Bronchial smooth muscle cell (primary cell): ENCODE measurements at places on chromosomes 6 and 20. TPM values are rescaled to one million over a fixed set of nuclear protein-coding genes. Genes with fewer than 3 reads are reported as not detected.

ATP6V1G2 gene
- total RNA-seq: 8.9 and 10.4 TPM in 2 replicates

NDRG3 gene
- 24.3 and 27.9 TPM in 2 replicates for total RNA-seq

SOX4 gene
- total RNA-seq: 32.0 and 45.3 TPM in 2 replicates

IL17F gene
- not detected in 2 replicates for total RNA-seq

CTSZ gene
- 123 and 189 TPM in 2 replicates for total RNA-seq

PRICKLE4 gene
- total RNA-seq: 0.16 TPM in 1 of 2 replicates, not detected in the other

ITCH gene
- total RNA-seq: 58.3 and 69.5 TPM in 2 replicates

DNMT3B gene
- 1.1 and 1.5 TPM in 2 replicates for total RNA-seq

MAFB gene
- 0.32 and 1.1 TPM in 2 replicates for total RNA-seq

LST1 gene
- total RNA-seq: 0.09 and 0.32 TPM in 2 replicates

RNF144B gene
- total RNA-seq: 0.79 and 1.0 TPM in 2 replicates

HS3ST5 gene
- not detected in 2 replicates for total RNA-seq

TRAPPC3L gene
- 0.09 and 0.16 TPM in 2 replicates for total RNA-seq

LRRC1 gene
- 1.9 and 4.3 TPM in 2 replicates for total RNA-seq

KIF16B gene
- total RNA-seq: 13.8 and 17.0 TPM in 2 replicates

XKR7 gene
- not detected in 2 replicates for total RNA-seq

RSPO3 gene
- 0.77 and 2.7 TPM in 2 replicates for total RNA-seq

SPATA2 gene
- total RNA-seq: 1.1 and 1.4 TPM in 2 replicates

ASIP gene
- total RNA-seq: not detected in 2 replicates

C6orf58 gene
- total RNA-seq: 0.17 TPM in 1 of 2 replicates, not detected in the other

OPRL1 gene
- 2.2 and 3.5 TPM in 2 replicates for total RNA-seq

BMP2 gene
- 0.86 and 2.2 TPM in 2 replicates for total RNA-seq

ZNF391 gene
- total RNA-seq: 0.79 and 1.0 TPM in 2 replicates

FAM217A gene
- total RNA-seq: not detected in 2 replicates

TOX2 gene
- total RNA-seq: 1.6 and 1.7 TPM in 2 replicates

SLC26A8 gene
- under 0.01 TPM in 1 of 2 replicates, not detected in the other for total RNA-seq

SPTLC3 gene
- total RNA-seq: 4.6 and 13.4 TPM in 2 replicates

SIRPB2 gene
- total RNA-seq: not detected in 2 replicates

MEP1A gene
- not detected in 2 replicates for total RNA-seq

SAMHD1 gene
- 29.6 and 29.8 TPM in 2 replicates for total RNA-seq

BACH2 gene
- total RNA-seq: 0.32 and 0.52 TPM in 2 replicates

CCR6 gene
- total RNA-seq: not detected in 2 replicates

C6orf15 gene
- not detected in 2 replicates for total RNA-seq

LY6G6D gene
- 0.47 TPM in 1 of 2 replicates, not detected in the other for total RNA-seq

PGM3 gene
- 84.5 and 91.1 TPM in 2 replicates for total RNA-seq

BPIFB3 gene
- not detected in 2 replicates for total RNA-seq

EEF1A2 gene
- 0.43 and 0.79 TPM in 2 replicates for total RNA-seq

LCA5 gene
- 3.4 and 5.7 TPM in 2 replicates for total RNA-seq

PRR18 gene
- total RNA-seq: under 0.01 TPM in 1 of 2 replicates, not detected in the other

SLX4IP gene
- 3.5 and 3.9 TPM in 2 replicates for total RNA-seq

MYMX gene
- total RNA-seq: not detected in 2 replicates

LRRC73 gene
- 0.47 and 0.60 TPM in 2 replicates for total RNA-seq

ARMC12 gene
- total RNA-seq: 0.32 and 0.60 TPM in 2 replicates

HSPA1B gene
- 149 and 280 TPM in 2 replicates for total RNA-seq

GHRH gene
- total RNA-seq: not detected in 2 replicates

PI3 gene
- total RNA-seq: not detected in 2 replicates

BPIFB4 gene
- total RNA-seq: not detected in 2 replicates

TFAP2D gene
- total RNA-seq: not detected in 2 replicates

BPIFA1 gene
- total RNA-seq: not detected in 2 replicates

SASH1 gene
- 55.9 and 65.3 TPM in 2 replicates for total RNA-seq

APMAP gene
- 75.8 and 96.0 TPM in 2 replicates for total RNA-seq

SRF gene
- 7.7 and 13.6 TPM in 2 replicates for total RNA-seq

PEDS1 gene
- total RNA-seq: 5.5 and 8.7 TPM in 2 replicates

CCM2L gene
- total RNA-seq: not detected in 2 replicates

DNAH8 gene
- under 0.01 TPM in 1 of 2 replicates, not detected in the other for total RNA-seq

KHDC1 gene
- 4.6 and 6.0 TPM in 2 replicates for total RNA-seq

RUNX2 gene
- total RNA-seq: 0.52 and 1.3 TPM in 2 replicates
